Stomach (tissue), 19 donors: ENCODE measurements at places on chromosomes 13 and 19.
A peak's percentile ranks its signal among the peaks of the same experiment; 100 is the strongest.

GRCh38 chr13:40391788-40392187, 274.7 kb downstream of the FOXO1 start:
- no peak for DNase-seq

DNA sequence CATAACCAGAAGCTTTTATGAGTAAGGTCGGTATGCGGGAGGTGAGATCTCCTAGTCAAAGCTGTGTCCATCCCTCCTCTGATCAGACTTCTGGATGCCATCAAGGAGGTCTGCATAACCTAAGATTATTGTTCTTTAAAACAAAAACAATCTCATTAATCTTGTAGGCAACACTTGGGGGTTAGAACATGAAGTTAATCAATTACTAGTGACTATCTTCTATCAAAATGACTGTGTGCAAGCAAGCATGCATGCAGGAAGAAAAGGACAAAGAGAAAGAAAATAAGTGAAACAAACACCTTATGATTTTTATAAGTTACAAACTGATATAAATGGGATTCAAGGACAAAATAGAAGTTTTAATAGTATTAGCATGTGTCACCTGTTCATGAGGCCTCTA, 2435.9 kb upstream of the PCDH20 start:
- no peak for DNase-seq

GRCh38 chr19:38740257-38740592, 4.0 kb downstream of the CAPN12 start:
- DNase-seq, result no peak

DNA sequence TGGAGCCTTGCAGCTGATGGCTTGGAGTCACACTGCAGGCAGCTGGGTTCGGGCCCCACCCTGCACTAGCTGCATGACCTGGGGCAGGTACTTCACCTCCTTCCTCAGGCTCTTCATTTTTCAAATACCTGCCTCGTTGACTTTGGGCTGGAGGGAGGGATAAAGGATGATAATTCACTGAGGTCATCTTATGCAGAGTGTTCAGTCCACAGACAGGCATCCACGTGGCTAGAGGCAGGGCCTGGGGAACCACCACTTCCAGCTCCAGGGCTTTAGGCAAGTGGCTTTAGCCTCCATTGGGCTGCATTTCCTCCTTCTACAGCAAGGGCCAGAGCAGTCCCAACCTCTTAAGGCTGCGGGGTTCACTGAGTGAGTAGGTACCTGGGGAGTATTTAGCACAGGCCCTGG, 84.8 kb downstream of the SIPA1L3 start:
- DNase-seq, result no peak

DNA sequence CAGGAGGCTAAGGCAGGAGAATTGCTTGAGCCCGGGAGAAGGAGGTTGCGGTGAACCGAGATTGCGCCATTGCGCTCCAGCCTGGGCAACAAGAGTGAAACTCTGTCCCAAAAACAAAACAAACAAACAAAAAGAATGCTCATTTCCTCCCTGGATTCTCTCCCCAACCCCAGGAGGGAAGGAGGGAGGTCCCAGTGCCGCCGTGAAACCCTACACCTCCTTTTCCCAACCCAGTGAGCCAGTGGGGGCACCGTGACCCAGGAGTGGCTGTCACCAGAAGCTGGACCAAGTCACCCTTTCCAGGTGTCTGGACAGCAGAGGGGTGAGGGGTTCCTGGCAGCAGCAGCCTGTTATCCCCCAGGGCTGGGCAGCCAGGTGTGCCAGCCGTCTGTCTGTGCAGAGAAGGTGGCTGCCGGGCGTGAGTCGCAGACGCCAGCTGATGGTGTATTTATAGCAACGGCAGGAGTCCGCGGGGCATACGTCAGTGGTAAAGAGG, 23.5 kb downstream of the NFIC start:
- DNase-seq, result peak; percentile 56

GRCh38 chr13:113603116-113603710, 18.7 kb downstream of the TFDP1 start:
- no peak for DNase-seq

- DNase-seq, result peak; percentile 98
Measured at GRCh38 chr19:39403331-39404312, 3.0 kb upstream of the ZFP36 start.

DNA sequence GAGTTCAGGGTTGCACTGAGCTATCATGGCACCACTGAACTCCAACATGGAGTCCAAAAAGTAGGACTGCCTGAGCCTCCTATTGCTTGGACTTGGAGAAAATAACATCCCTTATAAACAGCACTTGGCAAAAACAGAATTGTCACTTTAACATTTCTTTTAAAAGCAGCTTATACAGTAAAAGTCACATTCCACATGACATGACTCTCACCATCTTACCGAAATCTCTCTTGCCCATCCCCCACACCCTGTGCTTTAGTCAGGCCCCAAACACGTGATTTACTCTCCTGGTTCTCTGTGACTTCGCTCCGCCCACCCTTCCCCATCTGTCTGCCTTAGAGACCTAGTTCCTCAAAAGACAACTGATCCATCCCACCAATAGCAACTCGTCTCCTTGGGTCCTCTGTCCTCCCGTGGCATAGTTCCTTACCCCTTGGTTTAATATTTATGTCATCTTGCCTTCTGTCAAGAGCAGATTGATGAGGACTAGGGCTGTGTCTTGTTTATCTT, 4.6 kb downstream of the SAFB start:
- DNase-seq, result peak; percentile 39

DNA sequence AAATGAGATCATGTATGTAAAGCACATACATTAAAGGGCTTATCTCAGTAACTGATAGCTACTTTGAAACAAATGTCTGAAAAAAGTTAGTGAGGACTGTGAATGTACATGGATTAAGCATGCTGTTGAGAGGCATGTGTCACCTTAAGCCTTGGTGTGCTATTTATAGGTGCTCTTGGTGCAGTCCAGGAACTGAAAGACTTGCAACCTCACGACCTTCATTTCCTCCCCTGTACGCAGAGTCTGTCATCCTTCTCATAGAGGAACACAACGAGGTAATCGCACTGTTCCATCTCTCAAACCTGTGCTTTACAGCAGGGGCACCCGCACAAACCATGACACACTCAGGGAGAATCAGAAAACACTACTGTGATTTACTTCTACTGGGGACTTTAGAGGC, 65.6 kb downstream of the UFM1 start:
- no peak for DNase-seq

DNA sequence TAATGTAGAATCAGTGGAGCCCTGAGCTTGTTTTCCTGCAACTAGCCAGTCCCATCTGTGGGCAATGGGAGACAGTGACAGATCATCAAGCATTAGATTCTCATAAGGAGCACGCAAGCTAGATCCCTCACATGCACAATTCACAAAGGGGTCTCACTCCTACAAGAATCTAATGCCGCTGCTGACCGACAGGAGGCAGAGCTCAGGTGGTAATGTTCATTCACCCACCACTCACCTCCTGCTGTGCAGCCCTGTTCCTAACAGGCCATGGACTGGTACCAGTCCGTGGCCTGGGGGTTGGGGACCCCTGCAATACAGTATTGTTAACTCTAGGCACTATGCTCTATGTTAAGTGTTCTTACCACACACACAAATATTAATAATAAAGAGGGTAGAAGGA, 362.8 kb downstream of the RBM26 start:
- DNase-seq, result no peak

- peak; percentile 99 for DNase-seq
Measured at GRCh38 chr19:46299004-46299509, 2.2 kb downstream of the HIF3A start.
